ENCODE measurements at places on chromosomes 12 and 14.

DNA sequence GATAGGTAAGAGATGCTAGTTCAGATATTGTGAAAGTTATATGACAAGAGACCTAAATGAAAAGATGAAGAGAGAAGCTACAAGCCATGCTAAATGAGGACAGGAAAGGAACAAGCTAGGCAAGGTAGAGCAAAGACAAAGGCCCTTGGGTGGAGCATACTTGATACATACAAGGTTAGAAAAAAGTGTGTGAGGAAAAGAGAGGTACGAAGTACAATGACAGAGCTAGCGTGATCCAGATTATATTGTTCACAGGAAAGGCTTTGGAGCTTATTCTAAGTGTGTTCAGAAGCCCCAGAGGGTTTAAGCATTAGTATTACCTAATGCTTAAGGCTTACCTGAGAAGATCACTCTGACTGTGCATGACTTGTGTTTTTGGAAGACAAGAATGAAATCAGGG, 75.0 kb downstream of the SLCO1B3 start:
- no peak for DNase-seq

GRCh38 chr14:64683264-64683663, 21.0 kb upstream of the PLEKHG3 start:
- DNase-seq = no peak

- no peak for DNase-seq
Measured at GRCh38 chr12:44184499-44185206, 348.8 kb downstream of the TMEM117 start.

DNA sequence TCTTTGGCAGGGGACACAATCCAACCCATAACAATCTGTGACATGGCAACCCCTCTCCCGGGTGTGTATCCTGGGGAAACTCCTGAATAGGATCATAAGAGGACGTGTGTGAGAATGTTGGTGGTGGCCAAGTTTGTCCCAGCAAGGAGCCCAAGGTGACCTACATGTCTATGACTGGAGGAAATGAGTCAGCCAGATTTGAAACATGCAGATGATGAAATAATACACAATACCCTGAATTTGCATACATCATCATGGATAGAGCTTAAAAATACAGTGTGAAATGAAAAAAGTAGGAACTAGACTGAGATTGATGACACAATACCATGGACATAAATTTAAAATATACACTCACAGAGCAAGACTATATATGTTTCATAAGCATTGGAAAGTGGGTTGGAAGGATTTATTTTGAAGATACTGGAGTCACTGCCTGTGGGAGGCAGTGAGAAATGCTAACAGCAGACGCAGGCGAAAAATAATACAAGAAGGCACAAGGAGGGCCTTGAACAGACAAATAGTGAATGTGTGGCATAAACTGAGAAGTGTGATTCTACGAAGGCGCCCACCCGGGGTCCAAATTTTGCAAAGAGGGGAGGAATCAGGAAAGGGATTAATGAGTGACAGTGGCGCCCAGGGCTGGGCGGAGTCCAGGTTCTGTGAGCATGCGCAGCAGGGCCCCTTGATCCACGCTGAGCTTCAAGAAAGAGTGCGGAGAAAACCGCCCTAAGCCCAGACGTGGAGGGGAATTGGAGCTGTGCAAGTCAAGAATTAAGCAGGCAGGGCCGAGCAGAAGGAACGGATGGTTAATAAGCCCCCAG, 7.0 kb upstream of the MAP1LC3B2 start:
- DNase-seq = no peak

GRCh38 chr14:22546722-22547071, 42.3 kb downstream of the DAD1 start:
- DNase-seq = no peak

DNA sequence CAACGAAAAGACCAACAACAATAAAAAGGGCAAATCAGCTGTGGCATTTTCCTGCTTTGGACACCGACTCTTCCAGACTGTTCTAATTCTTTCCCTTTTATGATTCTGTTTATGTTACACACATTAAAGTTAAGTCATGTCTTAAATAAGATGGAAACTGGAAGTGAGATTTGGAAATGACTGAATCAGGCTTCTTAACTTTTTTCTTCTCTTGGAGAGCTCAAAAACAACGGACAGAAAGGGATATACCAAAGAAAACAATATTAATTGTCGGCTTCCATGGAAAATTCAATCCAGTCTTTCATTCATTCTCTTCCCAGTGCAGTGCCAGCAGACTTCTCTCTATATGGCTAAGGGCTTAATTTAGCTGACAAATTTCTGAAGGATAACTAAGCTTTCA, 214.9 kb upstream of the DDHD1 start:
- DNase-seq = no peak

DNA sequence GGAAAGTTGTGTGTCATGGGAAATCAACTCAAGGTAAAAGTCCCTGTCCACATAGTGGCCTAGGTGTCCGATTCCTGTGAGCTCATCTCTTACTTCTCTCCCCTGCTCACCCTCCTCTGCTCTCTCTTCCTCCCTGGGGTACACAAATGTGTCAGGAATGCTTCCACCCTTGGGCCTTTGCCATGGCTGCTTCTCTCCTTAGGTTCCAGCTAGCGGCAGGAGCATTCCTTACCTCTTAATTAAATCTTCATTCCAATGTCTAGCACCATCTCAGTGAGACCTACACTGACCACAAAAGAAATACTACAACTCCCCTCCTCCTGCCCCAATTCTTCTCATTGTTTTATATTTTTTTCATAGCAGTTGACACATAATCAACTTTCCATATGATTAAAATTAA, 298.6 kb downstream of the PDZRN4 start:
- DNase-seq = no peak

GRCh38 chr12:123497065-123497464, 36.5 kb downstream of the RILPL1 start:
- DNase-seq = no peak

- DNase-seq = no peak
Measured at GRCh38 chr12:75478116-75478794, 2.3 kb upstream of the GLIPR1 start.

- no peak for DNase-seq
Measured at GRCh38 chr14:82134411-82134810, 600.8 kb upstream of the SEL1L start.

GRCh38 chr14:94923786-94924185, 153.9 kb upstream of the GSC start:
- DNase-seq = no peak

DNA sequence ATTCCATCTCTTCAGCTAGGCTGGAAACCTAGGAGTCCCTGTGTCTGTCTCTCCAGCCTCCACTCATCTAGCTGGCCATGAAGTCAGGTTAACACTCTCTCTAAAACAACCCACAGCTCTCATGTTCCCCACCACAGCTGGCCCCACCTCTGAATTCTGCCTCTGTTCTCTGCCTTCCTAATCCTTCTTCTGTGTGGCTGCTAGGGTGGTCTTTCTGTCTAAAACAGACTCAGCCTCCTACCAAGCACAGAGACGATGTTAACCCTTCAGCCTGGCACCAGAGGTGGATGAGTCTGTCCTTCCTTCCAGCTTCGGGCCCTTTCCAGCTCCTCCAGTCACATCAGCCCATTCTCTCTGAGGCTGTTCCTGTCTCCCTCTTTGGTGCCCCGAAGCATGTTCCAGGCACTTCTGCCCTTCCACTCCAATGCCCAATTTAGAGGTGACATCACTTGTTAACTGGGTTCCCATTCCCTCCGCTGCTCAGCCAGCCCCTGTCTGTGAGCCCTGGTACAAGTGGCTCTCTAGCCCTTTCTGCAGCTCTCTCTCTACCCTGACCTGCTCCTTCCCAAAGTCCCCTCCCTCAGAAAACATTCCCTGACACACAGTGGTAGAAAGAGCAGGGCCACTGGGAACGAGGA, 9.1 kb downstream of the FIGNL2 start:
- DNase-seq = no peak

DNA sequence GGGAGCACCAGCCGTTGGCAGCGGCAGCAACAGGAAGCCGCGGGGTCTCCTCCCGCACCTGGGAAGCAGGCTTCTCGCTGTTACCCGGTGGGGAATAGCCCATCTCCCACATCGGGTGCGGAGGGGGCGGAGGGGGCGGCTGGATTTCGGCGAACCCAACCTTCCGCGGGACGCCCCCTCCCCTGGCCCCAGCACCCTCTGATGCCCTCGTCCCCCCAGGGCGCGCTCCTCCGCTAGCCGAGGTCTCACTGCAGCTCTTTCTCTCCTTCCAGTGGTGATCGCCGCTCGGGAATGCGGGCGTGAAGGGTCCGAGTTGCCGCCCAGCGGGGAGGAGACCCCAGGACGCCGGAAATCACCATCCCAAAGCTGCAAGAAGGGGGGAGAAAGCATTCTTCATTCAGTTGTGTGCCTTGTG, 303 bp downstream of the SAMD4A start:
- DNase-seq = no peak

DNA sequence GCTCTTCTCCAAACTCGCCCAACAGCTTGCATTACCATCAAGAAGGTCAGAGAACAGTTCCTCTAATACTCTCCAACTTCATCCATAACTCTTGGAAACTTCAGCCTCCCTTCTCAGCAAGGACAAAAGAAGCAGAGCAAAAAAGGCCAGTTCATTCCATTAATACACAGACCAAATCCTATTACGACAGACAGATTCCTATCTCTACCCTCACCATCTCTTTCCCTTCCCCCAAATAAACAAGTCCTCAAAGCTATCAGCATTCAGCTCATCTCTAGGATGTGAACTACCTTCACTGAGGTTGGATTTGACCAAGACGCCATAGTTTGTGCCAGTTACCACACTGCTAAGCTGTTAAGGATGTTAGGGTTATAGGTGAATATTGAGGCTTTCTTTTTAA, 25.2 kb downstream of the SINHCAF start:
- no peak for DNase-seq

DNA sequence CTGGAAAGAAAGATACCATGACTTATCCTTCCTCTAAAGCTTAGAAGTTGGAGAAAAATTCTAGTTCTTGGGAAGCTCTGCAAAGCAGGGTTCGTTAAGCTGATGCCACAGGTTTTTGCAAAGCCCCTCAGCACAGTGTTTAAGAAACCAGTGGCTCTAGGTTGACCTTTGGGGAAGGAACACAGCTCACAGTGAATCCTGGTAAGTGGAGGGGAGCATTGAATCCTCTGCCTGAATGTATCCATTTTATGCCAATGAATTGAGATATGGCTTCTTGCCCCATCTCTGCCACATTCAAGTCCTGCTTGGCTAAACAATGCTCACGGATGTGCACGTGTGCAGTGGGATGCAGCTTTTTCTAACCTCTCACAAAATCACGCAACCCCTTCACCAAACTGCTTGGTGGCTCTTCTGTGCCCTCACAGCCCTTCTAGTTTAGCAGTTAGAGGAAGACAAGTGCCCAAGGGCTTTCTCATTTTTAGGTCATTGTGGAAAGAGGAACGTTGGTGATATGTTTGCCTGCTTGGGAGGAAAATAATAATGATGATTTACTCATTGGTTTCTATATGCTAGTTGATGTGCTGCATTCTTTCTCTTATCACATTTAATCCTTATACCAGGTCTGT, 111.3 kb downstream of the DAD1 start:
- DNase-seq = no peak

DNA sequence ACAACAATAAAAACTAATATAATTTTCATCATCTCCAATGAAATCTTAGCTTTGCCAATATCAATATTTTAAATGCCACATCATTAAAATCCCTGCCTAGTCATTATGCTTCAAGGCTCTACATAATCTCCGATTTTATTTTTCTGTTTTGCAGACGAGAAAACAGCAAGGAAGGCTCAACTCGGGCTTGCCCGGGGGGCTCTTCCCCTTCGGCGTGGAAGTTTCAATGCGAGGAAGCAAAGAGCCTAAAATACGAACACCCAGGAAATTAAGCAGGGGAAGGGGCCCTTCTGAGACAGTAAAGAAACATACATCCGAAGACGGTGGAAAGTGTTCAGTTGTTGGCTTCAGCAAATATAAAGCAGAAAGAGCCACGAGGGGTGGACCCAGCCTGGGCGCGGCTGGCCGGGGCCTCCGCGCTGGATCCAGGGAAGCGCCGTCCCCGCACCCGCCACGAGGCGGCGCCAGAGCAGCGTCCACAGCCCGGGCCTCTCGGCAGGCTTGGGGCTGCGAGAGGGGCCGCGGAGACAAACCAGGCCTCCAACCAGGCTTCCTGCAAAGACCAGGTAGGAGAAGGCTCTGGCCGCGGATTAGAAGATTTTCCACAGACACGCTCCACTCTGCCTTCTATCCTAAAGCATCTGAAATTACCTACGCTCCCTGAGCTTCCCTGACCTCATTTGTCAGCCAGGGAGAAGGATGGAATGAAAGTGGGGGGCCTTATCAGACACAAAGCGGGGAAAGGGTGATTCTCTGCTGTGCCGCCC, 77.2 kb downstream of the SERPINA3 start:
- DNase-seq = peak; percentile 61

GRCh38 chr12:94525951-94526350, 66.3 kb upstream of the CEP83 start:
- DNase-seq = no peak

DNA sequence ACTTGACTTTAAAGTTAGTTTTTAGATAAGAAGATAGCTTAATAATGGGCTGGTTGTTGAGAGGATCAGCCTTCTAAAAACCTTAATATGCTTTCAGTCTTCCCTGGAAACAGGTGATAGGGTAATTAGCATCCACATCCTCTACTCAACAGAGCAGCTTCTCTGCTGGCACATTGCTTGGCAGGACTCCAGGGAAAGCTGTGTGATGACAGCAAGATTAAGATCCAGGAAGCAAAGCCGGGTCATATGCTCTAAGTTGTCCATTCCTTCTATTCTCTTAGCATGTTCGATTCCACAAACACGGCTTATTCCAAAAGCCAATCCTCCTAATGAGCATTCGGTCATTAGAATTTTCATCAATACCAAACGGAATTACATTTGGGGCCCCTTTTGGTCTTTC, 87.0 kb downstream of the HMGA2 start:
- DNase-seq = no peak

- DNase-seq = no peak
Measured at GRCh38 chr14:22512106-22512814, 76.8 kb downstream of the DAD1 start.

GRCh38 chr12:106425061-106425702, 67.6 kb downstream of the POLR3B start:
- no peak for DNase-seq

- no peak for DNase-seq
Measured at GRCh38 chr12:46478123-46478522, 105.5 kb upstream of the SLC38A2 start.

GRCh38 chr14:96926001-96926400, 128.8 kb downstream of the VRK1 start:
- DNase-seq = no peak

DNA sequence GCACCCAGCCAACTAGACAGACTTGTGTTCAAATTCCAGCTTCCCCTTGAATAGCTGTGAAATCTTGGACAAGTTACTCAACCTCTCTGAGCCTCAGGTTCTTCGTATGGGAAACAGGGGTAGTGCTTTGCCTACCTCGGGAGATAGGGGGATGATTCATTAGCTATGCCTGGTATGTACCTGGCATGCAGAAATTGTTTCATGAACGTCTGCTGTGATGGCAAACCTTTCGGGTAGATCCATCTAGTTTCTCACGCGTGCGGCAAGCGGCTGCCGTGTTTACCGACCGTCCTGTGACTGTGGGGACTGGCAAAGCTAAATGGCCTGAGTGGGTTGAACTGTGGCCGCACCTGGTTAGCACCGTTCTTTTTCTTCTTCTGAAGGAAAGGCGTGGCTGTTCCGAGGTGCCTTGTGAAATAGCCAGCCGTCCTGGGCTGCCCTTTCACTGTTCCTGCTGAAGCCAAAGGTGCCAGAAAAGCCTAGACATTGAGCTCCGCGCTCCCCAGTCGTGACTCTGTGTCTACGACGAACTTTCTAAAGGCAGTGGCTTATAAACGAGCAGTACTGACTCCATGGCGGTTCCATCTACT, 40.6 kb upstream of the MED13L start:
- no peak for DNase-seq
